Heart left ventricle (tissue), 16 donors: ENCODE measurements at places on chromosomes 1 and 21. TPM values are rescaled to one million over a fixed set of nuclear protein-coding genes. Genes with fewer than 3 reads are reported as not detected.

The FNDC10 gene
- 2.8 TPM for total RNA-seq

The CNKSR1 gene
- 2.9 TPM for total RNA-seq

The LDLRAD1 gene
- not detected for total RNA-seq

The TFF3 gene
- total RNA-seq = 5.5 TPM

The WDR64 gene
- total RNA-seq = not detected

The LCE3D gene
- total RNA-seq = not detected

- H3K4me1 ChIP-seq = peaks cover 13% of the 10 kb centered on the region
- no peak overlapping the region for H3K4me3 ChIP-seq
- H3K27ac ChIP-seq = no peak overlapping the region
- DNase-seq = no peak
- peaks cover 19% of the 10 kb centered on the region for H3K36me3 ChIP-seq
These were observed 10.0 kb downstream of the STMN1 start for GRCh38 chr1:25896266-25896665.

DNA sequence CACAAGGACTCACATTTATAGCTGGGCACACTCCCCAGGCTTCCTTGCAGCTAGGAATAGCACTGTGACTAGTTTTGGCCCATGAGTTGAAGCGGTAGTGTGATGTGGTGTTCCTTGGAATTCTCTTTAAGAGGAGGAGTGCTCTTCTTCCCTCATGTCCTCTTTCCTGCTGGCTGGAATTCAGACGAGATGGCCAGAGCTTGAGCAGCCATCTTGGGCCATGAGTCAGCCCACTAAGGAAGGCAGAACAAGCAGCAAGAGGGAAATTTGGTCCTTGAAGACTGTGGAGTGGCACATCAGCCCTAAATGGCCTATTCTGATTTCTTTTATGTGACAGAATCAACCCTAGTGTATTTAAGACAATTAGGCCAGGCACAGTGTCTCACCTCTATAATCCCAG lies 20.0 kb downstream of the HTR6 start:
- no peak overlapping the region for H3K4me3 ChIP-seq
- DNase-seq = no peak
- H3K36me3 ChIP-seq = no peaks in the 10 kb centered on the region
- H3K27ac ChIP-seq = no peak overlapping the region
- no peaks in the 10 kb centered on the region for H3K27me3 ChIP-seq

DNA sequence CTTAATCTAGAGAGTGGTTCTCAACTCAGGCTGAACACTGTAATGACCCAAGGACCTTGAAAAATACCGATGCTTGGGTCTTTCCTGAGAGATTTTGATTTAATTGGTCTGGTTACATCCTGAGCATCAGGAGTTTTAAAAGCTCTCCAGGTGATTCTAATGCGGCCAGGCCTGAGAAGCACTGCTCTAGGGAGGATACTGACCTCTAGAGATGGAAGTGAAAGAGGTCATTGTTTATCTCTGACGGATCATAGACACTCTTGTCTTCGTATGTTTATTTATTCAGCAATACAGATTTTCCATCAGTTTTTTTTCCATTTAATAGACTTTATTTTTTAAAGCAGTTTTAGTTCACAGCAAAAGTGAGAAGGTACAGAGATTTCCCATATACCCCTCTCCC lies 54.5 kb upstream of the IGSF5 start:
- no peaks in the 10 kb centered on the region for H3K36me3 ChIP-seq
- H3K4me3 ChIP-seq = no peak overlapping the region
- DNase-seq = no peak
- H3K4me1 ChIP-seq = no peaks in the 10 kb centered on the region
- no peak overlapping the region for H3K27ac ChIP-seq

DNA sequence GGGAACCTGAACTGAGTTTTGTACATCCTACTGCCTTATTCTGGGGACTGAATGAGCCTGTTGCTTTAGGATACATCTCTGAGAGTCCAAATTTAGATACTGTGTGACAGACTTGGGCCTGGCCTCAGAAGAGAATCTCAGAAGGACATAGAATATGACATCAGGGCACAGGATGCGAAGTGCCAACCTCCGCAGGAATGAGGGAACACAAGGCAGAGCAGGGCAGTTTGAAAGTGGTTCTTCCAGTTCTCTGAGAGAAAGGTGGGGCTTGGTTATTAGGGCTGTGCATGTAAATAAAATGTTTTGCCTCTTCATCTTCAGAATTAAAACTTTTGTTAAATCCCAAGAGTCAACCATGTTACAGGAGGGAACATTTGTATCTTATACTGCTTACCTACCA lies 23.1 kb downstream of the TRAF5 start:
- H3K4me3 ChIP-seq = no peak overlapping the region
- no peaks in the 10 kb centered on the region for H3K27me3 ChIP-seq
- H3K27ac ChIP-seq = no peak overlapping the region
- DNase-seq = no peak
- no peaks in the 10 kb centered on the region for H3K36me3 ChIP-seq

DNA sequence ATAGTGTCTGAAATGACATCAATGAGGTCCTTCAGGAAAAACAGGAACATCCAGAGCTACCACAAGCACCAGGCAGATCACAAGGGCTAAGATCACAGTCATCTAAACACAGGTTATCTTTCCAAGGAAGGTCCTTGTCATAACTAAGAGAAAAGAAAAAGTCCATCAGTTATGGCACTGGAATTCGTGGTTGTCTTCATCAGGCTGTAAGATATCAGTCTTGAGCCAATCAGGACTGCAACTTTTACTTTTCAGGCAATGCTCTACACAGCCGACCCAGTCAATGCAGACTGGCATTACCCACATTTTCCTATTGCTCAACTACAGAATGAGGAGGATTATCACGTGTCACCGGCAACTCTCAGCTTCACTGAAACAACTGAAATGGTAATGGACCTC lies 26.4 kb downstream of the SORT1 start:
- no peak for DNase-seq
- no peak overlapping the region for H3K4me3 ChIP-seq
- H3K27me3 ChIP-seq = no peaks in the 10 kb centered on the region
- H3K36me3 ChIP-seq = peaks cover 14% of the 10 kb centered on the region
- peak overlapping the region; percentile 74 for H3K27ac ChIP-seq
- peaks cover 50% of the 10 kb centered on the region for H3K4me1 ChIP-seq

DNA sequence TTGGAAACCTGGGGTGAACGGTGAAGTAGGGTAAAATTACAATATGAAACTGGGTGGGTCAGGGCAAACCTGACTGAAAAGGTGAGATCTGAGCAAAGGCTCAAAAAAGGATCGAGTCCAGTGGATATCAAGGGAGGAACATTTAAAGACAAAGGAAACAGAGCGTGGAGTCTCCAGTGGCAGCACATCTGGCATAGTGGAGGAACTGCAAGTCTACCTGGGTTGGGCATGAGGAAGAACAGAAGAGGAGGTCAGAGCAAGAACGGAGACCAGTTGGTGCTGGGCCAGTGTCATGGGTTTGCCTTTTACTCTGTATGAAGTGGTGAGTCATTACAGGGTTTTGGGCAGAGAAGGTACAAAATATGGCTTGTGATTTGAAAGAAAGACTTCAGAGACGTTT lies 163.7 kb downstream of the NTPCR start:
- H3K27ac ChIP-seq = no peak overlapping the region
- no peak overlapping the region for H3K4me3 ChIP-seq
- H3K4me1 ChIP-seq = peaks cover 5% of the 10 kb centered on the region
- H3K36me3 ChIP-seq = no peaks in the 10 kb centered on the region

GRCh38 chr1:41521766-41522165 lies 37.3 kb upstream of the EDN2 start:
- H3K4me3 ChIP-seq = no peak overlapping the region
- no peak for DNase-seq
- H3K27me3 ChIP-seq = no peaks in the 10 kb centered on the region
- H3K36me3 ChIP-seq = no peaks in the 10 kb centered on the region
- H3K4me1 ChIP-seq = peaks cover 8% of the 10 kb centered on the region

DNA sequence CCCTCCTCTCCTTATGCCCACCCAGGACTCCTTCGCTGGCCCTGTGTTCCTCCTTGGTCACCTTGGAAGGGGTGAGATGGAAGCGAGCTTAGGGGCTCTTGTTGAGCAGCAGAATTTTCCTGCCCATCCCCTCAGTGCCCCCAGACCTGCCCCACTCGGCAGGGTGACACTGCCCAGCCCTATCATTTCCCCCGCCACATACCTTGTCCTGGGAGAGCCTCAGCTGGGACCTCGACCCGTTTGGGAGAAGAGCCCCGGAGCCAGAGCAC lies 1.4 kb upstream of the FNDC5 start:
- H3K4me1 ChIP-seq = no peaks in the 10 kb centered on the region
- H3K36me3 ChIP-seq = no peaks in the 10 kb centered on the region
- no peak overlapping the region for H3K4me3 ChIP-seq
- DNase-seq = no peak

DNA sequence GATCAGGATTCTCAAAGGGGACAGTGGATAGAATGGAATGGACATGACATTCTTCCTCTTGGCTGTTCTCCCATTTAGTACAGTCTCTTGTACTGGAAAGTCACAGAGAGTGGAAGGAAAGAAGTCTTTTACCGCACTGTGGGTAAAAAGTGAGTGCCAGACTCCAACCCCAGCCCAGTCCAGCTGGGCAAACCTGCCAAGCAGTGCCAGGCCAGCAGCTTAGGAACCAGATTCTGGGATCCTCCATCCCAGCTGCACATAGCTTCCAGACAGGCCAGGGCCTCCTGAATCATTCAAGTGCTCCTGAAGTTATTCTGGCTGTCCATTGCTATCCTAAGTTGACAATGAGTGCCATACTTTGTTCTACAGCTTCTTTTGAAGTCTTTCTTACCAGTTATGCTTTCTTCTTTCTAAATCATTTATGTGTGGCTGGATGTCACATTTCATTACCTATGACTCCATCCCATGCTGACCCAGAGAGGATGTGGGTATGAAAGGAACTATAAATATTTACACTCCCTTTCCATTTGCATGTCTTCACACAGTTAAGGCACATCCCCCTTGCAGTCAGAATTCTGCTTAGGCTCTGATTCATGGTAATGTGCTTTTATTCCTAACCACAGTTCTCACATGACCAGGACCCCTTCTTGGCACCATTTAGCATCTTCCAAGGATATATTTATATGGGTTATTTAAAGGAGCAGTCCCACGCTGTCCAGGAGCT lies 88.9 kb downstream of the AK5 start:
- H3K36me3 ChIP-seq = no peaks in the 10 kb centered on the region
- no peaks in the 10 kb centered on the region for H3K4me1 ChIP-seq
- no peaks in the 10 kb centered on the region for H3K27me3 ChIP-seq
- H3K27ac ChIP-seq = no peak overlapping the region
